Stimulated activated CD8-positive, alpha-beta memory T cell treated with anti-CD3 and anti-CD28 coated beads, Interleukin-15, amount 100 ng/mL, for 24 hours (primary cell): ENCODE measurements at places on chromosomes 6 and 20.

DNA sequence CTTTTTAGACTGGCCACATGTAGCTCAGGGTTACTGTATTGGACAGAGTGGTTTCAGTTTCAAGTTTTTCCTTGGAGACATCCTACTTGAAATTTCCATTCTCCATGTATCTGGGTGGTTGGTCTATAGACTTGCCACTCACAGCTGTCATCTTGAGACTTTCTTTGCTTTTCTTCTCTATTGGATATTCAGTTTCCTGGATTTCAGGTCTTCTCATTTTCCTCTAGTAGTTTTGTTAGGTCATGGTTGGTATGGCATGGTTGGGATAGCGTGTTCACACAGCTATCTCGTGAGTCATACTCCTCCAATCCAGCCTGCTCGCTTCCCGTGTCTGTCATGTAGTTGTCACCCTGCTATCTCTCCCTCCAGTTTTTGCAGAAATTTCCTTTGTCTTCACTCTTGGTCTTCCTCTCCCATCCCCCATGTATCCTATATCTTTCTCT is 48.3 kb downstream of the PTPN1 start:
- no peak for DNase-seq

- no peak for DNase-seq
Observed at GRCh38 chr6:157726892-157727628, 96.0 kb upstream of the SNX9 start.

DNA sequence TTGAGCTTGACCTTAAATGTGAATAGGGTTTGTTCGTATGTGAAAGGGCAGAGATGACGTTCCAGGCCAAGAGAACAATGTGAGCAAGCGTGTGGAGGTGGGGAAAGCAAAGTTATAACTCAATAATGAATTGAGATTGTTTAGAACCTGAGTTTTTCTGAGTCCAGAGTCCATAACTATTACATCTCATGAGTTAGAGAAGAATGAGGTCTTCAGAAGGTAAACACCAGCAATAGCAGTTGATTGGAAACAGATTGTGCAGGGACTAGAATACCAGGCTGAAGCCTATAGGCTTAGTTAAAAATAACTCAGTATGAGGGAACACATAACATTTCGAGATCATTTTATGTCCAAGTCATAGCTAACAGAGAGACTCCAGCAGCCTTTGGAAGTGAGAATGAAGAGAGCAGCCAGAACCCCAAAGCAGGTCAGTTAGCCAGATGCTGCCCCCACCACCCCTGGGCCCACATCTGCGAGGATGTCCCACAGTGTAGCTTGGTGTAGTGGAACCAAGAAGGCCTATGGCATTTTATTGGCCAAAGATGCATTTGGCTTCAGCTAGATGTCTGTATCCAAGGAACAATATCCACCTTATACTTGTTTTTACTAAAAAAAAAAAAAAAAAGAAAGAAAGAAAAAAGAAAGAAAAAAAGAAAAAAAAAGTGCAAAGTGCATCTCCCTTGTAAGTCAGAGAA is 121.7 kb downstream of the TNFRSF21 start:
- no peak for DNase-seq

DNA sequence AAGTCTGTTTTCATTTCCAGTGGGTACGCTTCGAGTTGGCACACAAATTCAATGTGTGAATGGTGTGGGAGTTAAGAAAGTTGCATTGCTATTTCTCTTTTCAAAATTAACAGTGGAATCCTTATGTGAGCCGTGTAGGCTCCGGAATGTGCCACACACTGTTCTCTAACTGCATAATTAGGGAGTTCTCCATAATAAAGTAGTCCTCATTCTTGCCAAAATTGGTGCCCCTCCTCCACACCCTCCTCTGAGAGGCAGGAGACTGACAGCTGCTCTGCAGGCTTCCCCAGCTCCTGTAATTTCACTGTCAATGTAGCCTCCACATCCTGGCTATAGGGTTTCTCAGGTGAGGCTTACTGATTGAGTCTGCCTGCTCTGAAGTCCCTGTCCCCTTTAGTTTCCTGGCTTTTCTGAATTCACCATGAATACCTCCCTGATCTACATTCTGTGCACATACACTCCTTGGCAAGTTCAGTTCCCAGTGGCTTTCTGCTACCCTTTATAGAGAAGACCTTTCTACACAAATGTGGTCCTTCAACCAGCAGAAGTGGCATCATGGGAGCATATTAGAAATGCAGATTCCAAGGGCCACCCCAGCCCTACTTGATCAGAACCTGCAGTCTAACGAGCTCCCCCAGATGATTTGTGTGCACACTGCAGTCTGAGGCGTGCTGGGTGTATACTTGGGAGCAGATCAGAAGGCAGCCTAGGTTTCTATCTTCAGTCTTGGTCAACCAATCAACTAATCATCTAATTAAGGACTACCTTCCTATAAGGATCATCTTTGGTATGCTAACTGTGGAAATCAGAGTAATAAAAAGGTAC is 19.9 kb upstream of the CCN6 start:
- DNase-seq, result no peak

- DNase-seq, result no peak
Observed at GRCh38 chr6:157683707-157684106, 139.3 kb upstream of the SNX9 start.

GRCh38 chr6:136982928-136983327 is 60.8 kb downstream of the SLC35D3 start:
- DNase-seq, result no peak

- no peak for DNase-seq
Observed at GRCh38 chr20:59625214-59625922, 21.0 kb downstream of the PHACTR3 start.

DNA sequence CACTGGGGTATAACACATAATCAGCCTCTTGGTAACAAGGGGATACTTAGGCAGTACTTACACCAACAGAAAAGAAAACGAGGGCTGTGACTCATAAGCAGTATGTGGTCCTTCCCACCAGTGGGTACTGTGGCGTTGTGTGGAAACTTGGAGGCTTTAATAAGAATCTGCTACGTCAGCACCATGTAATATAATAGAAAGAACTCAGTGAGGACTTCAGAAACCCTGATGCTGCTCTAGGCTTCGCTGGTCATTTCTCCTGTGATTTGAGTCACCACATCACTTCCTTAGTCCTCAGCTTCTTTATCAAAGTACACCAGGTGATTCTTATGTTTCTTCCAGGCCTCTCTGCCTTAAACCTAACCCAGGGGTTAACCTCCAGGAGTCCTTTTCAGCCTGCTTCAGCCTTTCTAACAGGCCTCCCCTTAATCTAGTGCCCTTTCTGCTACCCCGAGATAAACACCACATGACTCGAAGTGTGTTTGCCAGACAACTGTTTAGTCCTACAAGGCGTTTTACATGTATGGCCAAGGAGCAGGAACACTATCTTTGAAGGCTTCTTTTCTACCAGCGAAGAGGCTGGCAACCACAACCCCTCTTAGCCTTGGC is 68.5 kb downstream of the FYN start:
- DNase-seq, result no peak

GRCh38 chr20:43539975-43540672 is 18.7 kb upstream of the SGK2 start:
- no peak for DNase-seq

- DNase-seq, result no peak
Observed at GRCh38 chr20:38715646-38716045, 8.6 kb upstream of the SLC32A1 start.

DNA sequence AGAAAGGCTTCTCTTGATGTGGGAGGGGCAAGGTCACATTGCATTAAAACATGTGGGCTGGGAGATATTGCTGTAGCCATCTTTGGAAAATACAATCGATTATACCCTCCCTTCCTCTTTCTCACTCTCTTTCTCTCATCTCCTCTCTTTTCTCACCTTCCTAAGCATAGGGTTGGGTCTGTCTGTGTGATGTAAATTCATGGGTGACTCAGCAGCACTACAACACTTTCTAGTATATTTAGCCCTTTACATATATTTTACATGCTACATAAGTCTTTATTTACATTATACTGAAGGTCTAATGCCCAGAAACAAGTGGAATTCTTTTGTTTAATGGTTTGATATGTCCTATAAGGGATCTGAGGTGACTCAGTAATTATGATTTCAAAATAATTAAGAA is 634.8 kb upstream of the FLRT3 start:
- DNase-seq, result no peak

GRCh38 chr6:25934156-25934555 is 3.7 kb upstream of the SLC17A2 start:
- DNase-seq, result no peak

DNA sequence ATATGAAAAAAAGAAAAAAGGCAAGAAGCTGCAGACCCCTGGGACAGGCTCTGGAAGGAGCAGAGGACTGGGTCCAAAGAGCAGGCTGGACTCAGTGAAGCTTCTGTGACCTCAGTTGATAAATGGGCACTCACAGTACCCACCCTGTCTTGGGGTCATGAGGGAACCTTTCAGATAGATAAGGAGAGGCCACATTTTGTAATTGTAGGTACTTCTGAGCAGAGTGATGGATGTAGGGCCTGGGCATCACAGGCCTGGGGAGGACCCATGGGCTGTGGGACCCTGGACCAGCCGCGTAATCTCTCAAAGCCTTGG is 79.3 kb downstream of the SLC24A3 start:
- DNase-seq, result no peak

GRCh38 chr6:70150521-70150920 is 152.4 kb downstream of the COL9A1 start:
- DNase-seq, result no peak

- no peak for DNase-seq
Observed at GRCh38 chr6:152540381-152540780, 96.8 kb downstream of the SYNE1 start.

GRCh38 chr20:14583413-14583812 is 246.0 kb upstream of the FLRT3 start:
- no peak for DNase-seq

GRCh38 chr20:9359561-9360308 is 154.7 kb upstream of the LAMP5 start:
- DNase-seq, result no peak

DNA sequence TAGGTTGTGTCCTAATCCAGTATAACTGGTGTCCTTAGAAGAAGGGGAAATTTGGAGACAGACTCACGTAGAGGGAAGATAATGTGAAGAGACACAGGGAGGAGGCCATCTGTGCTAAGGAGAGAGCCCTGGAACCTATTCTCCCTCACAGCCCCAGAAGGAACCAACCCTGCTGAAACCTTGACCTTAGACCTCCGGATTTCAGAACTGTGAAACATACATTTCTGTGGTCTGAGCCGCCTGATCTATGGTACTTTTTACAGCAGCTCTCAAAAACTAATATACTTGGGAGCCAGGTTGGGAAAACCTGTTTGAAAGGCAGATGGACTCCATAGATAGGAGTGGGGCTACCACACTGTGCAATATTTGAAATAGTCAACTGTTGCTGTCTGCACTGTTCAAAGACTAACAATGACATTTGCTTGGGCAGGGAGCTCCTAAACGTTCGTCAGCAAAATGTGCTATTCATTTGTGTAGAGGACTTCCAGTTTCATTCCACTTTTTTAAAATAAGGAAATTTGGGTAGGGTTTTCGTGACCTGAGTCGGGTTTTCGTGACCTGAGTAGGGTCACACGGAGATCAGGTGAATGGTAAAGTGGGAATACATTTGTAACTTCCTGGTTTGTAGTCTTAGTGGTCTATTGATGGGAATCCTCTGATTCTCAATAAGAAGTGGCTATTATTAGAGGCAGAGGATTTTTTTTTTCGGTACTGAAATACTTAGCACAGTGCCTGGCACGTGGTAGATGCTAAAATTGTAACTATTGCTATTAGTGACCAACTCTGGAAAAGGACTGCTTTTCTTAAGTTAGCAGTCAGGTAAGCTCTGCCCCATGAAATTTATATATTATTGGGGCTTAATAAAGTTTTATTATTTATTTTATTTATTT is 11.4 kb downstream of the TAGAP start:
- no peak for DNase-seq

- no peak for DNase-seq
Observed at GRCh38 chr20:44361021-44361420, 5.5 kb downstream of the HNF4A start.

DNA sequence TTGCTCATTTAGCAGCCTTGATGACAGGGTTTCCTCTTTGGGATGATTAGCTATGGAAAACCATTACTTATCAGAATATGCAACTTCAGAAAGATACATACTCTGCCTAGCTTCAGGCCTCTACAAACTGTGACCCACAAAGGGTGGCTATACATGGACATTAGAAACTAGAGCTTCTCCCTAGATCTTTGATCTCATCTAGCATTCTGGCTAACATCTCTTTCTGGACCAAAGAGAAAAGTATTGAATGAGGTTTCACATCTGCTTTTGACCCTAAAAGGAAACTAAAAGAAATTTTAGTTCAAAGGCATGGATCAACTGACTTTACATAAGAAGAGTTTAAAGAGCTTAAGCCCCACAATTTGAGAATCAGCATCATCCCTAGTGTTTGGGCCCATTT is 12.4 kb upstream of the HMGN3 start:
- no peak for DNase-seq

GRCh38 chr6:89597988-89598387 is 40.6 kb downstream of the LYRM2 start:
- DNase-seq, result no peak
